Stimulated activated CD8-positive, alpha-beta memory T cell treated with anti-CD3 and anti-CD28 coated beads, Interleukin-12 subunit alpha, Interleukin-12 subunit beta, amount 100 ng/mL, for 4 hours (primary cell): ENCODE measurements at places on chromosomes 13 and 19.

- DNase-seq = no peak
These were observed 643.9 kb downstream of the DIAPH3 start for GRCh38 chr13:59519819-59520218.

DNA sequence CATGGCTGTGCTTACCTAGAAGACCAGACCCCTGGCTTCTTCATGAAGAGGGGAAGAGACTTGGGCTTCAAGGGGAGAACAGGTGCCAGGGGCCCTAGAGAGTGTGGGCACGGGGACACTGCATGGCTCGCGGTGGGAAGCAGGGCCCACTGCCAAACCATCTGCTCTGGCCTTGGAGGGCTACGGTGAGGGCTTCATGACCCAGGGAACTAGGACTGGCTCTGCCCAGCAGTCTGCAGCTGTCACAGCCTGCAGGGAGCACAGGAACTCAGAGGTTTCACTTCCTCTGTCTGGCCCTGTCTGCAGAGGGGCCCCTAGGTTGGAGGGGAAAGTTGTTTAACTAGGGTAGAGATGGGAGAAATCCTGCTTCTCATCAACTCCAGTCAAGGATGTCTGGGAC, 4.3 kb downstream of the ERCC1 start:
- DNase-seq = no peak

GRCh38 chr13:100443998-100444328, 144.6 kb downstream of the GGACT start:
- no peak for DNase-seq

DNA sequence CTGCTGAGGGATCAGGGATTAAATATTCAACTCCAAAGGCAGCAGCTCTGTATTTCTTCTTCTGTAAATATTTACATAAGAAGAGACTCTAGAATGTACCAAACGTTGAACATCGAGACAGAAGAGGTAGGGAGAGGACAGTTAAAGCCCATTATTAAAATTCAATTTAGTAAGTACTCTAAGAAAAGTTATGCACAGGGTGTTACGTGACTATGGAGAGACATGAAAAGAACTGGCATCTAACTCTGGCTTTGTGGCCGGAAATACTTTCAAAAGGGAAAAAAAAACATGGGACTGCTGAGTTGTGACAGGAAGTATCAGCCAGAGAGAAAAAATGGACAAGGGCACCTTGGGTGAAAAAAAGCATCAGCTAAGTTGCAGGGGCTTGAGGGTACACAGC, 36.7 kb downstream of the LNX2 start:
- no peak for DNase-seq

DNA sequence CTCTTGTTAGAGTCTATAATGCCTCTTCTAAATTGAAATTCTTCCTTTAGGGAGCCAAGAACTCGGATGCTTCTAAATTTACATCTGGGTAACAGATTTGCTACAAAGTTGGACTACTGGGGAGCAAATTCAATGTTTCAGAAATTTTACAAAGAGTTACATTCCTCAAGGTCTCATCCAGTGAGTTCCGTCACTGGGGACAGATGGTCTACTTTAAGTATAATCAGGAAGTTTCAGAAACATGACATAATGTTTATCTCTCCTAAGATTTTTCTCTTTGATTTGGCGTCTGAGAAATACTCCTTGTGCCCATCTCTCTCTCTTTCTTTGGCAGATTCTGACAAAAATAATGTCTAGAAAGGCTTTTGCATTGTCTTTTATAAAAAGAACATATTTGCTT, 81.5 kb upstream of the MBNL2 start:
- no peak for DNase-seq

GRCh38 chr13:59677430-59677829, 486.3 kb downstream of the DIAPH3 start:
- DNase-seq = no peak
